Neural progenitor cell (in vitro differentiated cells): ENCODE measurements at places on chromosomes 4 and X. TPM values are rescaled to one million over a fixed set of nuclear protein-coding genes. Genes with fewer than 3 reads are reported as not detected.

CT55 gene
- total RNA-seq = not detected in 2 replicates

GRCh38 chrX:134604701-134605311 is 53.5 kb downstream of the PLAC1 start:
- no peak for DNase-seq

- no peak for DNase-seq
Measured at GRCh38 chr4:122898370-122899150, 23.8 kb downstream of the NUDT6 start.

DNA sequence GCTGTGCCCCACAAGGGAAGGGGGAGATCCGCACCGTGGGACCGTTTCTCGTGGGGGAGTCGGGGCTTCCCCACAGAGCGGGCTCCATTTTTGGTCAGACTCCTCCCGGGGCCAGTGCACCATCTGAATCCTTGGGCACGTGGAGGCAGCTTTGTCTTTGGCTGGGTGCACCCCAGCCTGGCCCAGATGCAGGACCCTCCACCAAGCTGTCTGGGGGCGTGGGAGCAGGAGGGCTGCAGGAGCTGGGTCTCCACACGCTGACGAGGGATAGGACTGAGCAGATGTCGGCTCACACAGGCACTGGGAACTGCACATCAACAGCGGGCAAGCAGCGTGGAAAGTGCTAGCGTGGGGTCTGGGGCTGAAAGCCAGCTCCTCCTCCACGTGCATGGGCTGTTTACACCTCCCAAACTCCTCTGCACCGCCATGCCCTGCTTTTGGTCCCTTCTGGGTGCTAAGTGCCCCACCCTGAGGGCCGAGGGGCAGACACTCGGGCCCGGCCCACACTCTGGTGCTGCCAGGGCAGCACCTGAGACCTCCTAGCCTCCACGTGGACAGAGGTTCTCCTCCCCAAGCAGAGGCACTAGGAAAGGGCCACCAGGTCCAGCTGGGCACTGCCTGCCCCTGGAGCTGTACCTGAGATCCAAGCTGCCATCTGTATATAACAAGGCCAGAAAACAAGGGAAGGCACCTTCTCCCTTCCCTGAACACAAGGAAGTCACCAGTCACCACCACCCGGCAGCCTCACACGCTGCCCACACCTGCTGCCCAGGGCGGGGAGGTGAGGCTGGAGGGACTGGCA is 13.8 kb downstream of the DGKQ start:
- no peak for DNase-seq

GRCh38 chrX:10112510-10112909 is 44.3 kb upstream of the CLCN4 start:
- DNase-seq = no peak

DNA sequence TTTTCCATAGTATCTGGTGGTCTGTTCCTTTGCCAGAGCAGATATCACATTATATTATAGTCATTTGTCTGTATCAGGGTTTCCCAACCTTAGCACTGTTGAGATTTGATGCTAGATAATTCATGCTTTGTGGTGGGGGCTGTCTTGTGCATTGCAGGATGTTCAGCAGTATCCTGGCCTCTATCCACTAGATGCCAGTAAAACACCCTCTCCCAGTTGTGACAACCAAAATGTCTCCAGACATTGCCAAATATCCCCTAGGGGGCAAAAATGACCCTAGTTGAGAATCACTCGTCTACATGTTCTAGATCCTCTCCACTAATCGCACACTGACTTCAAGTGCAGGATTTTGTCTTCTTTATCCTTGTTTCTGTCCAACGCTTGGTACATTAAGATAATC is 160.8 kb downstream of the FANCB start:
- peak; percentile 2 for DNase-seq
